ENCODE measurements at places on chromosomes 4 and X.

DNA sequence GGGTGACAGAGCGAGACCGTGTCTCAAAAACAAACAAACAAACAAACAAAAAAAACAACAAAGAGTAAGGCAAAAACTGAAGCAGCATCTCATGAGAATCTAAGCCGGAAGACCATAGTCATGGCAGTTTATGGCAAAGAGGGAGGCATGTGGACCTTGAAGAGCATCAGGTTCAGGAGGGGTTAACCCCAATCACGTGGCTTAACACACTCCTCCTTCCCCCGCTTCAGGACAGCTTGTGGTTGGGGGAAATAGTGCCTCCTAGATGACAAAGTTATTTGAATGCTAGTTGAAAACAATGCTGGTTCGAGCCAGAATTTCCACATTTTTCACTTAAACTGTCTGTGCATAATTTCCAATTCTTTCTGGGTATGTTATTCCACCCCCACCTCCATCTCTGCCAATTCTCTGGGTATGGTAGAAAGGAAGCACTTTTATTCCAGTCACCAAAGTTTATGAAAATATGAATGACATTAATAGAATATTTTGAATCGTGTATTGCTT, 11.7 kb upstream of the MAP7D3 start:
- H3K27ac ChIP-seq: no peak overlapping the region
- no peaks in the 10 kb centered on the region for H3K27me3 ChIP-seq
- no peaks in the 10 kb centered on the region for H3K4me1 ChIP-seq
- no peak overlapping the region for H3K4me3 ChIP-seq

DNA sequence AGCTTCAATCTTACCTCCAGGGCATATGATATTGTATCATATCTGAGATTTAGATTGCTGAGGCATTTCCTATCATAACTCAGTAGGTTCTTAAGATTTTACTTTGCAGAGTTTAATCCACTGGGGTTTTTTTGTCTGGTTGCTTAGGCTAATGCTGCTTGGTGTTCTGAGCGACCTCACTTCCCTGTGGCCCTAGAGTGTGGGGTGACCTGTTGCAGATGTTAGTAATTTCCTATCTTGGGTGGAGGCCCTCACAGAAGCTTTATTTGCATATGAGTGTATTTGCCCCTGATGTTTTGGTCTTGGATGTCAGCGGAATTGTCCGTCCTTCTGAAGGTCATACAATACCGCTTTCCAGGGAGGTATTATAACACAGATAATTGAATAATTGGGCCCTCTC, 137.1 kb downstream of the NDST3 start:
- no peaks in the 10 kb centered on the region for H3K4me1 ChIP-seq
- no peaks in the 10 kb centered on the region for H3K36me3 ChIP-seq
- H3K27ac ChIP-seq: no peak overlapping the region
- H3K4me3 ChIP-seq: no peak overlapping the region

GRCh38 chr4:154854362-154854761, 73.3 kb downstream of the RBM46 start:
- no peaks in the 10 kb centered on the region for H3K27me3 ChIP-seq
- no peak overlapping the region for H3K4me3 ChIP-seq
- no peak for DNase-seq
- H3K36me3 ChIP-seq: no peaks in the 10 kb centered on the region

DNA sequence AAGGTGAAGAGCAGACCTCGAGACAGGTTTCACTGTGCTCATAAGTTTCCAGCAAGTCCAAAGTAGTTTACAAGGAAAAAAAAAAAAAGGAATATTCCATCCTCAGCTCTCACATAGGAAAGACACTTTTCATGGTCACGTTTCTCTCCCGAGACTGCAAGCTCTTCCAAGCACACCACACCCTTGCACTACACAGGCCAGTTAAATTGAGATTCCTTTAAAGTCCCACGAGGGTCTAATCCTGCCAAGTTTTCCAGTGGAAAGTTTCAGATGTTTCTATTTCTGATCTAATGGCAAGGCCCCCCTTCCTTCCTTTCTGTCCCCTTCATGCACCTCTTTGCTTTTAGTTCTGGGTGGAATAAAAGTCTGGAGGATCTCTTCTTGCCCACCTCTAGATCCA, 67.9 kb upstream of the PCDH19 start:
- no peaks in the 10 kb centered on the region for H3K4me1 ChIP-seq
- H3K4me3 ChIP-seq: no peak overlapping the region
- H3K27ac ChIP-seq: no peak overlapping the region
- DNase-seq: no peak

- H3K4me1 ChIP-seq: peaks cover 2% of the 10 kb centered on the region
- peak overlapping the region; percentile 90 for H3K27ac ChIP-seq
- peak overlapping the region; percentile 90 for H3K4me3 ChIP-seq
- H3K27me3 ChIP-seq: no peaks in the 10 kb centered on the region
- H3K36me3 ChIP-seq: no peaks in the 10 kb centered on the region
Measured at GRCh38 chr4:41213625-41214135, 662 bp downstream of the APBB2 start.

DNA sequence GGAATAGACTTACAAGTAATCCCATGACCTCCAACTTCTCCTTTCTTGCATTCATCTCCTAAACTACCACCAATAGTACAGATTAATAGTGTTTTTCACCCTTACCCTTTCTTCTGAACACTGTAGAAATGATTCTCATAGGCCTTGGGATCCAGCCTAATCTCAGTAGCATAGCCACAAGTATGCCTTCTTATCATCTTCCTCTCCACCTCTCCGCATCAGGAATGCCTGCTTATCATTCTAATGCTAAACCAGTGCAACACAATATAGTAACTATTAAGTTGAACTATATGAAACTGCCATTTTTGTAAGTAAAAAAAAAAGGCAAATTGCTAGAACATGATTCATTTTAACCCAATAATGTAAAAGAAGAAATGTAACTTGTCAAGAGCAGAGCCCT, 79.5 kb upstream of the IL2 start:
- H3K4me3 ChIP-seq: no peak overlapping the region
- H3K27me3 ChIP-seq: no peaks in the 10 kb centered on the region
- H3K4me1 ChIP-seq: no peaks in the 10 kb centered on the region
- H3K36me3 ChIP-seq: no peaks in the 10 kb centered on the region
- H3K27ac ChIP-seq: no peak overlapping the region

- no peaks in the 10 kb centered on the region for H3K27me3 ChIP-seq
- H3K4me1 ChIP-seq: no peaks in the 10 kb centered on the region
- no peaks in the 10 kb centered on the region for H3K36me3 ChIP-seq
- H3K4me3 ChIP-seq: no peak overlapping the region
Measured at GRCh38 chr4:35105486-35105885, 1138.8 kb downstream of the ARAP2 start.

GRCh38 chr4:182807767-182808548, 109.2 kb downstream of the DCTD start:
- H3K27ac ChIP-seq: no peak overlapping the region
- H3K36me3 ChIP-seq: no peaks in the 10 kb centered on the region
- no peak overlapping the region for H3K4me3 ChIP-seq
- H3K27me3 ChIP-seq: no peaks in the 10 kb centered on the region
- no peak for DNase-seq

- no peak for DNase-seq
- H3K36me3 ChIP-seq: no peaks in the 10 kb centered on the region
- no peaks in the 10 kb centered on the region for H3K27me3 ChIP-seq
- no peaks in the 10 kb centered on the region for H3K4me1 ChIP-seq
Measured at GRCh38 chr4:39042366-39042765, 10.2 kb upstream of the TMEM156 start.

GRCh38 chr4:44983083-44983482, 256.7 kb upstream of the GNPDA2 start:
- H3K27me3 ChIP-seq: no peaks in the 10 kb centered on the region
- no peak overlapping the region for H3K4me3 ChIP-seq
- DNase-seq: no peak
- H3K4me1 ChIP-seq: no peaks in the 10 kb centered on the region

DNA sequence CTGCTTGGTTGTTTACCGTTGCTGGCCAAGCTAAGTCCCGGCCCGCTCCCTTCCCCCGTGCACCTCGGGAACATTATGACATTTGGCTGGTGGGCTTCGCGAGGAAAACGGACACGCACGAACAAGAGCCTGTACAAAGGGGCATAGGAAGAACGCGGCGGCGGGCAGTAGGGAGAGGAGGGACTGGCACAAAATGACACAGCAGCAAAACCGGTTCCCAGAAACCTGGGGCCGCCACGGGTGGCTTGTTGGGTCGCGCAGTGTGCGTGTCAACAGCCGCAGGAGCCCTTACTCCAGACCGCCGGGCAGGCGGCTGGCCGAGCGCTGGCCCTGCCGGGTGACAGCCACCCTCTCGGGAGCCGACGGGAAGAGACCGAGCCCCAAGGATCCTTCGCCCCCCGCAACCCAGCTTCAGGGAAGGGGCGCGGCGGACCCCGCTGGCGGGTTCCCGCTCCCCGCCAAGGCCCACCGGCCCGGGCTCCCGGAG, 1.6 kb upstream of the LIN54 start:
- peak overlapping the region; percentile 61 for H3K4me3 ChIP-seq
- no peaks in the 10 kb centered on the region for H3K4me1 ChIP-seq
- peak overlapping the region; percentile 88 for H3K27ac ChIP-seq
- no peaks in the 10 kb centered on the region for H3K36me3 ChIP-seq

Measured in prostate gland (tissue), 2 donors.